GM23248 (cell line): ENCODE measurements at places on chromosomes 6 and 20. TPM values are rescaled to one million over a fixed set of nuclear protein-coding genes. Genes with fewer than 3 reads are reported as not detected.

The DPM1 gene
- 59.1 and 93.1 TPM in 2 replicates for total RNA-seq

- DNase-seq: no peak
Observed at GRCh38 chr6:46186583-46186982, 15.8 kb upstream of the ENPP5 start.

DNA sequence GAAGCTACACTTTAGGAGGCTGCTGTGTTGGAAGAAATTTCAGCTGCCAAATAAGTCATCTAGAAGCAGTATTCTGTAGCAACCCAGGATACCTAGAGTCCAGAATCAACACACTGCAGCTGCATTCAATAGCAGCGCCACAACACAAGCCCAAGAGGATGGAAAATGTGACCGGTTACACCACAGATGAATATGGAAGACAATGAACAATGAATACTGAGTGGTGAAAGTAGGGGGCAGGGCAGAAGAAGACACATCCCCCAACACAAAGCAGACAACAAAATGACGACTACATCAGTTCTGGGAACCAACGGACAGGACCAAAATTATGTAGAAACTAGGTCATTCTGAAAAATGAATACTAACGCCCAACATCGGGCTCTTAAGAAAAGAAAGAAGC, 38.2 kb downstream of the KIF6 start:
- DNase-seq: no peak

GRCh38 chr6:24949020-24949569, 13.3 kb upstream of the RIPOR2 start:
- no peak for DNase-seq

GRCh38 chr6:98634569-98634968, 199.8 kb upstream of the POU3F2 start:
- no peak for DNase-seq

The TUBB2A gene
- 163 and 190 TPM in 2 replicates for total RNA-seq

- no peak for DNase-seq
Observed at GRCh38 chr20:4060064-4060795, 44.9 kb upstream of the RNF24 start.

DNA sequence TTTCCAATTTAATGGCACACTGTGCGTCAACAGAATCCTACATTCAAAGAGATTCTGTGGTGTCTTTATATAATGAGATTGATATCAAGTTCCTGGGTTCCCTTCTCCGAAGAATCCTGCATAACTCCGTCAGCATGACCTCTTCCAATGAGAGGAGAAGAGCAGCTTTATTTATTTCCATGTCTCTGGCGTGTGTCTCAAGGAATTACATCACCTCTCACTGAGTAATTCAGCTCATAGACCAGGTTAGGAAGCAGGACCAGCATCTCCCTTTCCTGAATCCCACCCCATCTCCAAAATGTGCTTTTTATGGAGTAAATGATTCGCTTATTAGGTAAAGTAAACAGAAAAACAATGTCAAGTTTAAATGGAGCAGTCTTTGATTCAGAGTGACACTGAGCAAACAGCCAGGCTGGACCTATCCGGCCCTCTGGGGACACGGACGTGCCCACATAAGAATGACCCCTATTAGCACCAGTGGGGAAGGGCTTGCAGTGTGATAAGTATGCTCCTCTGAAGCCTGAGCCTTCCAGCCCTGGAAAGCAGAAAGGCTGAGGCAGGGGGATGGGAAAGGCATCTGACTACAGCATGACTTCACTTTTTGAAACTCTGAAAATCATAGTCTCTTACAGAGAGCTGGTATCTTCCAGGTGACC, 165.2 kb downstream of the CLIC5 start:
- DNase-seq: no peak

The TUBB2B gene
- total RNA-seq: 8.5 and 10.4 TPM in 2 replicates

The PRL gene
- total RNA-seq: not detected in 2 replicates

GRCh38 chr6:111576291-111576690, 29.4 kb downstream of the TRAF3IP2 start:
- DNase-seq: peak; percentile 38

The EYA2 gene
- total RNA-seq: 0.38 TPM in 1 of 2 replicates, not detected in the other

DNA sequence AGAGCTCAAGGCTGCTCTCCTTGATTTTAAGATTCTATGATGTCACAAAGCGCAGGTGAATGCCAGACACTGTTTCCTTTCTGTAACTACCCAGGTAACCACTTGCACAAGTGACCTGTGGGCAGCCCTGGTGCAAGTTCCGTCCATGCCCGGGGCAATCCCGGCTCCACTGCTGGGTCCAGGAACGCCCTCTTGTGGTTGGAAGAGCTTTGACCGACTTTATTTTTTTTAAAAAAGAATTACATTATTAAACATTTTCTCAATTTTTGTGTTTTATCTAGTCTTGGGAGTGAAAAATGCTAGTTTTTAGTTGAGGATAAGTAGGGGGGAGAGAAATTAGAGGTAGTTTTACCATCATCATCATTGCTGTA, 695.2 kb downstream of the QKI start:
- DNase-seq: peak; percentile 21

GRCh38 chr6:36033935-36034334, 6.3 kb downstream of the MAPK14 start:
- DNase-seq: peak; percentile 48

DNA sequence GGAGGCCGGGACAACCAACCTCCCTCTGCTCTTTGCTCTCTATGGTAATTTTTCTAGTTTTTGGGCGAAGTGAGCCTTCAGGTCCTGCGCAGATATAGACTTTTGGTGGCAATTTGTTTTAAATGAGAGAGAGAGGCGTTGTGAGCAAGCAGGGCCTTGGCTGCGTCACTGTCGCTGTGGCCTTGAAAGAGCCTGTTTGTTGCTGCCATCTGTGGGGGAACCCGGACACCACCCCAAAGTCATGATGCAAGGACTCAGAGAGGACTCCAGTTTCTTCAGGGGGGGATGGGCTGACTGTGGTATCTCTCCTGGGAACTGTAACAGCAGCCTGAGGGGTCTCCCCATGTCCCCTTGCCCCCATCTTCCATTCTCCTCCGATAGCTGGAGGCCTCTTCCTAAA, 462.7 kb upstream of the SULF2 start:
- DNase-seq: no peak

DNA sequence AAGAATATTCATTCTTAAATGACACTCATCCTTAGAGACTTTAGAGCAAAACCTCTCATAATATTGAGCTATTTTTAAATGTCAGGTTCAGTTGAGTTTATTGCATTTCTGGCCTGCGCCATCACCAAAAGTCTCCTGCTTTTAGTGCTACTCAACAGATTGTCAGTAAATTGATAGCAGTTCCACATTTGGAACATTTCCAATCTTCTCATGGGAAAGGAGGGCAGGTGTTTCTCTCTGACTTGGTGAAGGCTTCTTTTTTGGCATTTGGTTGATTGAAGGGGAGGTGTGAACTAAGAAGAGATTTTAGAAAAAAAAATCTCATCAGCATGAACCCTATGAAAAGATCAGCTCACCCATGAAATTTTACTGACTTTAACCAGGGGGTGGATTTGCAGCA, 125.9 kb upstream of the INSM1 start:
- no peak for DNase-seq

The GPR31 gene
- not detected in 2 replicates for total RNA-seq

DNA sequence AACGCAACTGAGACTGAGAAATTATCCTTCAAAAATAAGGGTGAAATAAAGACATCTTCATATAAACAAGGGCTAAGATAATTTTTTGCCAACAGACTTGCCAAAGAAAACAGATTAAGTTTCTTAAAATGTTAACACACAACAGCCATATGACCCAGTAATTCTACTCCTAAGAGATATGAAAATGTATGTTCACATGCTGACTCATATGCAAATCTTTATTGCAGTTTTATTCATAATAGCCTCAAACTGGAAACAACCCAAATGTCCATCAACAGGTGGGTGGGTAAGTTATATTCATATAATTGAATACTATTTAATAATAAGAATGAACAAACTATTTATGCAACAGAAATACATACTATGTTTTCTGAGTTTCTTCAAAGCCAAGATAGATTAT, 140.1 kb downstream of the REV3L start:
- no peak for DNase-seq

- DNase-seq: peak; percentile 37
Observed at GRCh38 chr20:43916881-43917371, 2.3 kb downstream of the TOX2 start.

DNA sequence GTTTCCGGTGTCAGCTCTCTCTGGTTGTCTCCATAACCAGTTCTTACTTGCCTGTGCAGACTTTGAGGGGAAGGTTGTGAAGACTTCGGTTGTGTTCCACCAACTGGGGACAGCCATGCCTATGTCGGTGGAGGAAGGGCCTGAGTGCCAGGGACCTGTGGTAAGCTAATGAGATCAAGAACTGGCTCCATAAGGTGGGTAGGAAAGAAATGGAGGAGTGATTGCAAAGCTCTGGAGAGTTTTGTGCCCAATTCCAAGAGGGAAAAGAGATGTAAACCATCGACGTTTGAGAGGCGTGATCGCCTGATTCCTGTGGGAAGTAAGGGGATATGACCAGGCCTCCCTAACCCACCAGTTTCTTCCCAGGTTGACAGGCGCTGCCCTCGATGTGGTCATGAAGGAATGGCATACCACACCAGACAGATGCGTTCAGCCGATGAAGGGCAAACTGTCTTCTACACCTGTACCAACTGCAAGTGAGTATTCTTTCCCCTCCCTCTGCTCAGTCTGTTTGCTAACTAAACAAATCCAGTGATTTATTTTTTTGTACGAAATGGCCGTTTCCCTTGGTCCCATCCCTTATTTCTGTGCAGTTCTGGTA, 893 bp downstream of the POLR1H start:
- peak; percentile 57 for DNase-seq

- peak; percentile 44 for DNase-seq
Observed at GRCh38 chr6:134245041-134245440, 72.9 kb downstream of the SGK1 start.

The ADGRF1 gene
- not detected in 2 replicates for total RNA-seq

- DNase-seq: peak; percentile 55
Observed at GRCh38 chr6:137165375-137166246, 7.8 kb downstream of the IL22RA2 start.

The MOG gene
- not detected in 2 replicates for total RNA-seq

The RHAG gene
- not detected in 2 replicates for total RNA-seq

The ECT2L gene
- total RNA-seq: not detected in 2 replicates

DNA sequence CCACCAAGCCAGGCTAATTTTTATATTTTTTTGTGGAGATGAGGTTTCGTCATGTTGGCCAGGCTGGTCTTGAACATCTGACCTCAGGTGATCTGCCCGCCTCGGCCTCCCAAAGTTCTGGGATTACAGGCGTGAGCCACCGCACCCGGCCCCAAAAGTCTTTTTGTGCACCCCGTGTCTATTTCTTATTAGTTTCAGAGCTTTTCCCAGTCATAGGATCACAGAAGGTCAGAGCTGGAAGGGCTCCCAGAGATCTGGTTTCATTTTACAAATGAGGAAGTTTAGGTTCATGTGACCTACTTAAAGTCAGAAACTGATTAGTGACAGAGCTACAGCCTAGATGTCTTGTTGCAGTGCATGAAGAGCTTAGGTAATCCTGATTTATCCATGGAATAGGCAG, 1.6 kb upstream of the OGFRL1 start:
- DNase-seq: peak; percentile 63

The RAET1L gene
- not detected in 2 replicates for total RNA-seq
